ENCODE measurements at places on chromosomes 4 and X. TPM values are rescaled to one million over a fixed set of nuclear protein-coding genes. Genes with fewer than 3 reads are reported as not detected.

The PCDH18 gene
- 2.5 TPM for polyA plus RNA-seq

The CYLC1 gene
- polyA plus RNA-seq: not detected

The CFAP299 gene
- 0.34 TPM for polyA plus RNA-seq

The MOB1B gene
- 19.3 TPM for polyA plus RNA-seq

The GC gene
- polyA plus RNA-seq: 0.29 TPM

The SHOX gene
- not detected for polyA plus RNA-seq

The SH3D19 gene
- polyA plus RNA-seq: 16.2 TPM

The SNCA gene
- 127 TPM for polyA plus RNA-seq

The GAGE13 gene
- polyA plus RNA-seq: 0.38 TPM
